Cardiac atrium fibroblast (primary cell): ENCODE measurements at places on chromosomes 4 and X. TPM values are rescaled to one million over a fixed set of nuclear protein-coding genes. Genes with fewer than 3 reads are reported as not detected.

The HAND2 gene
- total RNA-seq, result 11.0 TPM in 2 replicates

The ARMCX4 gene
- total RNA-seq, result 0.90 and 2.1 TPM in 2 replicates

The MID1IP1 gene
- 32.5 and 41.5 TPM in 2 replicates for total RNA-seq

The SYTL5 gene
- total RNA-seq, result not detected in 2 replicates

The CORIN gene
- not detected in 2 replicates for total RNA-seq

The GLRA2 gene
- total RNA-seq, result not detected in 2 replicates

The CCNB3 gene
- 0.18 TPM in 1 of 2 replicates, not detected in the other for total RNA-seq

The SLC2A9 gene
- 4.0 and 11.5 TPM in 2 replicates for total RNA-seq

The NWD2 gene
- not detected in 2 replicates for total RNA-seq

The LRBA gene
- 12.3 and 12.8 TPM in 2 replicates for total RNA-seq

The ZAR1 gene
- total RNA-seq, result not detected in 2 replicates
